Activated effector memory CD4-positive, alpha-beta T cell treated with anti-CD3 and anti-CD28 coated beads, Interleukin-2, amount 50 U/mL, for 16 hours (primary cell): ENCODE measurements at places on chromosomes 7 and 10.

GRCh38 chr10:89482256-89482655, 53.1 kb downstream of the SLC16A12 start:
- DNase-seq, result no peak

DNA sequence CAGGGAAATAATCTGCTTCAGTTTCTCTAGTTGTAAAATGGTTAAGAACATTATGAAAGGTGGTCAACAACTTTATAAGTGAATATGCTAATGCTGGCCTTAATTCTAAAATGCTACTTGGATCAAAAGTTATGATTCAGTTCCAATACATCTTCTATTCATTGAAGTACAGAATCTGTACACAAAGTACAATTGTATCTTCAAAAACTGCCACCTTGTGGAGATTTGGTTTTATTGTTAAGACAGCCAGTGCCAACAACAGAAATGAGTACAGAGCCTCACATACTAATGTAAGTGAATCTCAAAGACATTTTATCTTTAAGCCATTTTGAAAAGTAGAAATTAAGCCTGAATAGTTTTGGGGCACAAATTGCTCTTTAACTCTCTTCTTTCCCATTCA, 194.0 kb downstream of the CFTR start:
- no peak for DNase-seq

GRCh38 chr7:155282671-155283070, 15.0 kb upstream of the INSIG1 start:
- peak; percentile 50 for DNase-seq

- DNase-seq, result no peak
Measured at GRCh38 chr7:673681-674453, 52.6 kb upstream of the DNAAF5 start.

DNA sequence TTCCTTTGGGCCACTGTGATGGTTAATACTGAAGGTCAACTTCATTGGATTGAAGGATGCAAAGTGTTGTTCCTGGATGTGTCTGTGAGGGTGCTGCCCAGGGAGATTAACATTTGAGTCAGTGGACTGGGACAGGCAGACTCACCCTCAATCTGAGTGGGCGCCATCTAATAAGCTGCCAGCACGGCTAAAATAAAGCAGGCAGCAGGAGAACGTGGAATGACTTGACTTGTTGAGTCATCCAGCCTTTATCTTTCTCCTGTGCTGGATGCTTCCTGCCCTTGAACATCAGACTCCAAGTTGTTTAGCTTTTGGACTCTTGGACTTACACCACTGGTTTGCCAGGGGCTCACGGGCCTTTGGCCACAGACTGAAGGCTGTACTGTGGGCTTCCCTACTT, 1046.9 kb downstream of the TYW1 start:
- DNase-seq, result no peak

- DNase-seq, result no peak
Measured at GRCh38 chr10:103080891-103081581, 112.0 kb downstream of the NT5C2 start.

- DNase-seq, result no peak
Measured at GRCh38 chr7:106484562-106484961, 176.4 kb downstream of the CCDC71L start.

DNA sequence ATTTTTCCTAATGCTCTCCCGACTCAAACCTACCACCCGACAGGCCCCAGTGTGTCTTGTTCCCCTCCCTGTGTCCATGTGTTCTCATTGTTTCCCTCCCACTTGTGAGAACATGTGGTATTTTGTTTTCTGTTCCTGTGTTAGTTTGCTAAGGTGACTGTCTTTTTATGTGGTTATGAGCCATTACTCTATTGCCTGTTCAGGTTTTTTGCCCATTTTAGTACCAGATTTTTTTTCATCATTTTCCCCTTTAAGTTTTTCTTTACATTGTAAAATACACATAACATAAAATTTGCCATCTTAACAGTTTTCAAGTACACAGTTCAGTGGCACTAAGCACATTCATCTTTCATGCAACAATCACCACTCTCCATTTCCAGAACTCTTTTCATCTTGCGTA, 133.5 kb downstream of the GPR158 start:
- DNase-seq, result no peak

GRCh38 chr10:48938281-48938680, 1.4 kb downstream of the LRRC18 start:
- no peak for DNase-seq

DNA sequence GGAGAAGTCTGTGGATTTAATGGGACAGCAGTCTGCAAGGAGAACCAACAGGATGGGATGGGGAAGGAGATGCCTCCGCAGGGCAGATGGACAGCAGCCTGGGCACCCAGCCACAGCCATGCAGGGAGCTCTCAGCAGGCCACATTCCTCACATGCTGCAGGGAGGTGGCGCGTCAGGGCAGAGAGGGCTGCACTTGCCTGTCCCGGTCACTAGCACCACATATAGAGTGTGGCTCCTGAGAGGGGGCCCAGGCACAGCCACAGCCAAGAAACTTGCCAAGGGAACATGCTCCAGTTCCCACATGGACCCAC, 86.8 kb upstream of the ZMIZ1 start:
- no peak for DNase-seq

GRCh38 chr10:46530249-46531186, 25.9 kb downstream of the GPRIN2 start:
- peak; percentile 60 for DNase-seq
